ENCODE measurements at places on chromosomes 16 and 17.

GRCh38 chr17:69743091-69743490, 328.6 kb downstream of the MAP2K6 start:
- H3K4me3 ChIP-seq, result no peak overlapping the region
- no peaks in the 10 kb centered on the region for H3K36me3 ChIP-seq
- H3K27me3 ChIP-seq, result no peaks in the 10 kb centered on the region
- DNase-seq, result no peak
- no peak overlapping the region for H3K27ac ChIP-seq
- H3K4me1 ChIP-seq, result no peaks in the 10 kb centered on the region

GRCh38 chr17:65054602-65055001, 1.9 kb downstream of the GNA13 start:
- H3K4me1 ChIP-seq, result peaks cover 66% of the 10 kb centered on the region
- peaks cover 11% of the 10 kb centered on the region for H3K36me3 ChIP-seq
- peak overlapping the region; percentile 93 for H3K4me3 ChIP-seq
- no peaks in the 10 kb centered on the region for H3K27me3 ChIP-seq

DNA sequence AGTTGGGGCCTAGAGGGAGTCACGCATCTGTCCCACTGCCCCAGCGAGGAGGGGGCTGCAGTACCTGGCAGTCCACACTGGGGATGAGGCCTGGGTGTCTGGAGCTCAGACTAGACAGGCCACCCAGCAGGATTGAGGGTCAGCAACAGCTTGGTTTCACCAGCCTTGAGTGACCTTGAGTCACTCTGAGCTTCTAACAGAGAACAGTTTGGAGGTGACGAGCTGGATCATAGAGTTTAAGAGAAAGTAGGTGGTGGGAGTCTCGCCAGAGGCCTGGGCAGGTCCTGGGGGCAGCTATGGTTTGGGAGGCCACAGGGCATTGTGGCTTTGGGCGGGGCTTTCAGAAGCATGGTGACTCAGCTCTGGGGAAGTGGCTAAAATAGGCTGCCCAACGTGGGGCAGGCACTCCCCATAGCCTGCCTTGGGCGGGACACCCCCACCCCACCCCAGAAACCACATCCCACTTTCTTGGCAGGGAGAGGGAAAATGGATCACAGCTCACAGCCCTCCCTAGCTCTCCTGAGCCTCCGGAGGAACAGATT, 20.5 kb downstream of the CDC42EP4 start:
- no peaks in the 10 kb centered on the region for H3K27me3 ChIP-seq
- H3K27ac ChIP-seq, result peak overlapping the region; percentile 73
- peaks cover under 1% of the 10 kb centered on the region for H3K36me3 ChIP-seq
- H3K4me1 ChIP-seq, result peaks cover 93% of the 10 kb centered on the region

GRCh38 chr17:12122075-12122474, 101.4 kb downstream of the MAP2K4 start:
- H3K4me3 ChIP-seq, result no peak overlapping the region
- DNase-seq, result no peak
- no peaks in the 10 kb centered on the region for H3K4me1 ChIP-seq
- H3K27me3 ChIP-seq, result no peaks in the 10 kb centered on the region
- H3K36me3 ChIP-seq, result peaks cover 26% of the 10 kb centered on the region

DNA sequence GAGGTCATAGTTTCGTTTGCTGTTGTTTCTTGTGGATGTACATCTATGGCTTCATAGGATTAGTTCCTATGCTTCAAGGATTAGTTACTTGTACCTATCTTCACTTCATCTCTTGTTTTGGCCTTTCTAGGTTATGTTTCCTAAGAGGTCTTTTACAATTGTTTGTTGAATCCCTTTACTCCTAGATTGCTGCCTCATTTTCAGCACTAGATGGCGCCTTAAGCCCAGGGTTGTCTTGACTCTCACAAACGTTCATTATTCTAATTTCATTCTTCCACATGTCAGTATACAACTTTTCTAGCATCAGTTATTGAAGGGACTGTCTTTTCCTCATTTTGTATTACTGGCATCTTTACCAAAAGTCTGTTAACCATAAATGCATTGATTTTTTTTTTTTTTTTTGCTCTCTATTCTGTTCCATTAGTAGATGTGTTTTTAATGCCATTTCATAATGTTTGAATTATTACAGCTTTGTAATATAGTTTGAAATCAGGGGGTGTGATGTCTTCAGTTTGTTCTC, 45.0 kb upstream of the NACA2 start:
- no peak overlapping the region for H3K27ac ChIP-seq
- no peaks in the 10 kb centered on the region for H3K4me1 ChIP-seq
- H3K27me3 ChIP-seq, result no peaks in the 10 kb centered on the region
- no peak overlapping the region for H3K4me3 ChIP-seq
- no peaks in the 10 kb centered on the region for H3K36me3 ChIP-seq

DNA sequence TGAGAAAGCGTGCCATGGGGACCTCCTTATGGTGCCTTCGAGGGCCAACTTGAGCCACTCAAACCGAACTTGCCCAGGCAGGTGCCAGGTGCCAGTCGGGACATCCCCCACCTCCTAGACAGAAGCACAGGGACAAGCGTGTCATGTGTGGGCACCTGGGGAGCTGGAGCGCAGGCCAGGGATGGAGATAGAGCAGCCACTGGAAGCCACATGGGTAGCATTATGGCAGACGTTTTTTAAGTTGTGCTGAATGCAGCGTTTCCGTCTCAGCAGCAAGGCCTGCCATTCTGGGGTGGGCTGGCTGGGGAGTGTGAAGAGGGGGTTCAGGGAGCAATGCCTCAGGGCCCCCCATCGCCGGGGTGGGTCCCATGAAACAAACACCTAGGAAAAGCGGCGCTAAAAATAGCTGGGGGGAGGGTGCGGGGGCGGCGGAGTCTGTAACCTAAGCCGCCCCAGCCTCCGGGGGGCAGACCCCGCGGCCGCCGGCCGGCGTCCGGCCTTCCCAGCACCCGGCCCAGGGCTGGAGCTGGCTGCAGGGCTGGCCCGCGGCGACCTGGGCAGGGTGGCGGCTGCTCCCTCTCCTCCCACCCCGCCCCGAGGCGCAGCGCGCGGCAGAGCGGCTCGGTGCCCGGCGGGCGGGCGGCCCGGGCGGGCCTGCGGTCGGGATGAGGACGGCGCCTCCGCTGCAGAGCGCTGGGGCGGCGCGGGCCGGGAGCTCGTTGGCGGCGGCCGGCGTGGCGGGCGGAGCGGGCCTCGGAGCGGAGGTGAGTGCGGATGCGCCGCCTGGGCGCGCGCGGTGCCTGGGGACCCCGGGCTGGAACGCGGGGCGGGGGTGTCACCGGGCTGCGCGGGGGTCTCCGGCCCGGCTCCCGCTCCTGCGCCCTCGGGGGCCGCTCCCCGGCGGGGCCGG, at the start of gene ZNF469:
ZNF469 (plus strand) TSS at position 469 of the 910 bp plus-strand sequence. CDS start 44,512 bp downstream, outside the sequence.
- H3K27ac ChIP-seq, result no peak within 1 kb of the TSS
- no peaks in the 10 kb centered on the region for H3K36me3 ChIP-seq
- H3K4me1 ChIP-seq, result peaks cover 22% of the 10 kb centered on the region
- peaks cover 6% of the 10 kb centered on the region for H3K27me3 ChIP-seq
